ENCODE measurements at places on chromosomes 11 and 22. TPM values are rescaled to one million over a fixed set of nuclear protein-coding genes. Genes with fewer than 3 reads are reported as not detected.

DNA sequence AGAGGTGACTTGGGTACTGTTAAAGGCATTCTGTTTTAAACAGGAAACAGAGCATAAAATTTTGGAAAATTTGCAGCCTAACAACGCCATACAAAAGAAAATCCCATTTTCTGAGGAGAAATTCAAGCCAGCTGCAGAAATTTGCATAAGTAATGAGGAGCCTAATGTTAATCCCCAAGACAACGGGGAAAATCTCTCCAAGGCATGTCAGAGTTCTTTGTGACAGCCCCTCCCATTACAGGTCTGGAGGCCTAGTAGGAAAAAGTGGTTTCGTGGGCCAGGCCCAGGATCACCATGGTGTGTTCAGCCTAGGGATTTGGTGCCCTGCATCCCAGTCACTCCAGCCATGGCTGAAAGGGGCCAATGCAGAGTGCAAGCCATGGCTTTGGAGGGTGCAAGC, 1333.1 kb upstream of the TENM4 start:
- H3K36me3 ChIP-seq = no peaks in the 10 kb centered on the region
- no peaks in the 10 kb centered on the region for H3K27me3 ChIP-seq
- no peak overlapping the region for H3K4me3 ChIP-seq
- H3K4me1 ChIP-seq = no peaks in the 10 kb centered on the region

GRCh38 chr11:76902121-76903014, 41.6 kb downstream of the ACER3 start:
- H3K4me3 ChIP-seq = no peak overlapping the region
- H3K4me1 ChIP-seq = no peaks in the 10 kb centered on the region
- H3K27me3 ChIP-seq = no peaks in the 10 kb centered on the region
- H3K36me3 ChIP-seq = no peaks in the 10 kb centered on the region
- H3K27ac ChIP-seq = no peak overlapping the region
- no peak for DNase-seq

DNA sequence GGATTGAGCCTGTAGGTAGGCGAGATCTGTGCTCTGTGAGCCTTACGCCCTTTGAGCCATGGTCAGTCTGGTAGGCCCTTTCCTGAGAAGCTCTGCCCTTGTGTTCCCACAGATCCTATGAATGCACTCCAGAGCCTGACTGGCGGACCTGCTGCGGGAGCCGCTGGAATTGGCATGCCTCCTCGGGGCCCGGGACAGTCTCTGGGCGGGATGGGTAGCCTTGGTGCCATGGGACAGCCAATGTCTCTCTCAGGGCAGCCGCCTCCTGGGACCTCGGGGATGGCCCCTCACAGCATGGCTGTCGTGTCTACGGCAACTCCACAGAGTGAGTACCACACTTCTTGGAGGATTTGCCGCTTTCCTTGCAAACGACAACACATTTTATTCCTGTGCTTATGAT, 47.4 kb downstream of the MED15 start:
- no peaks in the 10 kb centered on the region for H3K27me3 ChIP-seq
- peak; percentile 57 for DNase-seq
- H3K4me3 ChIP-seq = no peak overlapping the region
- no peaks in the 10 kb centered on the region for H3K4me1 ChIP-seq
- peaks cover 39% of the 10 kb centered on the region for H3K36me3 ChIP-seq

DNA sequence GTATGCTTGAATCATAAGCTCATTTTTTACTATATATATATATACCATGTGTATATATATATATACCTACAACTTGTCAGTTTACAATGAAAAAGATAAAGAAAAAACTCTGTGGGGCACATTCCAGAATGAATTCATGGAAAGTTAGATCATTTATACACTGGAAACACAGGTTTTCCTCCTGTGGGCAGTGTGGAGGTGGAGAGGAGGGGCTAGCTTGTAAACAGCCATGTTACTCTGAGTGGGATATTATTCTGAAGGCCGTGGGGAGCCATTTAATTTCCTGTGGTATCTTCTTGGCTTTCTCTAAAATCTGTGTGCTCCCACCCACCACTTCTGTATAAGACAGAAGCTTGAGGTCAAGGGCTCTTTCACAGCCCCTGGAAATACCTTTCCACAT, 273.4 kb upstream of the MTNR1B start:
- H3K4me1 ChIP-seq = no peaks in the 10 kb centered on the region
- H3K27me3 ChIP-seq = no peaks in the 10 kb centered on the region
- H3K27ac ChIP-seq = no peak overlapping the region
- no peak for DNase-seq
- no peaks in the 10 kb centered on the region for H3K36me3 ChIP-seq
- H3K4me3 ChIP-seq = no peak overlapping the region

Gene RNF141
- 30.3 TPM for total RNA-seq

GRCh38 chr22:38313384-38313955, 3.8 kb downstream of the CSNK1E start:
- peak overlapping the region; percentile 96 for H3K4me3 ChIP-seq
- peaks cover under 1% of the 10 kb centered on the region for H3K36me3 ChIP-seq
- peak overlapping the region; percentile 98 for H3K27ac ChIP-seq
- H3K27me3 ChIP-seq = no peaks in the 10 kb centered on the region
- H3K4me1 ChIP-seq = peaks cover 84% of the 10 kb centered on the region
- DNase-seq = peak; percentile 95

DNA sequence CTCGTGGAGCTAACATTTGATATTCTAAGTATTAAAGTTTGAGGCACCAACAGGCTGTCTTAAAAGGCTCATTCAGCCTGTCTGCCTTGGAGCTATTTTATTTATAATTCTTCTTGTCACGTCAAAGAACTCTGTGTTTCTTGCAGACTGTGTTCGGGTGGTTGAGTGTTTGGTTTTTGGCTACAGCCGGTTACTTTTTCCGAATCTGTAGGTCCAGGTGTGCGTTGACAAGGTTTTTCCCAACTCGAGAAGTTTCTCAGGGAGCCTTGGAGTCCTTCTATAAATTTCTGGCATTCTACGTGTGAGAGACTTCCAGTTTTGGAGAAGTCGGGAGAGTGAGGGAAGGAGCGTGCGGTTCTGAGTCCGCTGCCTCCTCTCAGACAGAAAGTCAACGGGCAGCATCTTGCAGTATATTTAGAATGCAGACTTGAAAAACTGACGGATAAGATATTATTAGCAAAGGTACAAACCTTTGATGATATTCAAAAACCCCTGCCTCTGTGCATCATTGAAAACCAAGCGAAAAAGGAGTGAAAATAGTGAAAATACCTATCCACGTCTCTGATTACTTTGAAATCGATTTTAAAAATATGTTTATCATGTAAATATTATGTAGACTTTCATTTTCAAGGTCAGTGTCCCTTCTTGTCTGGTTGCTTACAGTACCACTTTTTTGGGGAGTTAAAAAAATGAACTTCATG, 85.2 kb upstream of the PPARA start:
- peak overlapping the region; percentile 99 for H3K27ac ChIP-seq
- DNase-seq = peak; percentile 69
- H3K4me1 ChIP-seq = no peaks in the 10 kb centered on the region

DNA sequence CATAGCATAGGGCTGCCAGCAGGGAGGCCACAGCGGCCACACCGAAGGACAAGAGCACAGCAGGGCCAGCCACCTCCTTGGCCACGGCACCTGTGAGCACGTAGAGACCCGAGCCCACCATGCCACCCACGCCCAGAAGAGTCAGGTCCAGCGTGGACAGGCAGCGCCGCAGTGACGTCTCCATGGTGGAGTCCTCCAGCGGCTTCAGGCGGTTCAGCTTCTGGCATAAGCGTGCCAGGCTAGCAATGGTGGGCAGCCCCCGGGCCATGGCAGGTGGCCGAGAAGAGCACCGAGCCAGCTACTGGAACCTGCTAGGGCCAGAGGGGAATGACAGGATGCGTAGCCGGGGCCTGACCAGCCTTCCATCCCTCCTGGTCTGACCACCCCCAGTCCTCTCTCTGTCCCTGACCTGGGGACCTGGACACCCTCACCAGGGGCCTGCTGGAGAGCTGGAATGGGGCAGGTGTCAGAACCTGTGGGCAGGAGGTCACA, 770 bp downstream of the SLC7A4 start:
- H3K27ac ChIP-seq = no peak overlapping the region
- no peak overlapping the region for H3K4me3 ChIP-seq
- H3K27me3 ChIP-seq = peaks cover 4% of the 10 kb centered on the region
- H3K36me3 ChIP-seq = no peaks in the 10 kb centered on the region

DNA sequence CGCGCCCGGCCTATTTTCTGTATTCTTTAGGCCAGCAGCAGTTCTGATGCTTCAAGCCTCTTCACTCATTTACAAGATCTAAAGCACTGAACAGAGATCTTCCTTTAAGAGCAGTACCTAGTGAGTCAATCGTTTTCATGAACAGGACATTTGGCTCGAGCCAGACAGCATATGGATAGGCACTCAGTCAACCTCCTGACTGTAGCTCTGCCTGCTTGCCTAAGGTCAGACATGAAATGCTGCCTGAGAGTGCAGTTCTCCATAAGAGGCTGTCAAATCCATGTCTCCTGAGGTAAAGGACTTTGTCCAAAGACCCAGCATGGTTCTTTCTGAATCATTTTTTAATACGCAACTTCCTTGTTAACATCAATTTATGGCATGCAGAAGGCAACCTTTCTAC, 941.2 kb downstream of the DLG2 start:
- H3K36me3 ChIP-seq = no peaks in the 10 kb centered on the region
- no peak for DNase-seq
- no peak overlapping the region for H3K4me3 ChIP-seq
- no peaks in the 10 kb centered on the region for H3K27me3 ChIP-seq
- H3K4me1 ChIP-seq = no peaks in the 10 kb centered on the region
- no peak overlapping the region for H3K27ac ChIP-seq

DNA sequence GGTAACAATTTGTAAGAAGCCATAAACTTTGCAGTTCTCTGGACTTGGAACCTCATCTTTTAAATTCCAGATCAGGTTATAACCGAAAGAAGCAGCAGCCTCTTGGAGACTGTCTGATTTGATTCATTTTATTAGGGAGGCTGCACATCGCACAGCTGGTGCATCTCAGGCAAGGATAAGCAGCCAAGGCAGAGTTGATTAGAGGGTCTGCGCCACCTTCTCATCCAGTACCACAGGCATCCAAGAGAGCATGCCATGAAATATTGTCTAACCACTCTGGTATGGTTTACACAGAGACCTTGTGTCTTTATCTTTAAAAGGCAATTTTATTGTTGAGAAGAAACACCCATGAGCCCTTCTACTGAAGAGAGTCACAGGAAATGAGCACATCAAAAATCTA, 16.2 kb upstream of the CWF19L2 start:
- H3K4me1 ChIP-seq = no peaks in the 10 kb centered on the region
- no peak for DNase-seq
- H3K27me3 ChIP-seq = no peaks in the 10 kb centered on the region
- no peak overlapping the region for H3K27ac ChIP-seq
- H3K4me3 ChIP-seq = no peak overlapping the region
- no peaks in the 10 kb centered on the region for H3K36me3 ChIP-seq

Gene GSTT2
- total RNA-seq = not detected

DNA sequence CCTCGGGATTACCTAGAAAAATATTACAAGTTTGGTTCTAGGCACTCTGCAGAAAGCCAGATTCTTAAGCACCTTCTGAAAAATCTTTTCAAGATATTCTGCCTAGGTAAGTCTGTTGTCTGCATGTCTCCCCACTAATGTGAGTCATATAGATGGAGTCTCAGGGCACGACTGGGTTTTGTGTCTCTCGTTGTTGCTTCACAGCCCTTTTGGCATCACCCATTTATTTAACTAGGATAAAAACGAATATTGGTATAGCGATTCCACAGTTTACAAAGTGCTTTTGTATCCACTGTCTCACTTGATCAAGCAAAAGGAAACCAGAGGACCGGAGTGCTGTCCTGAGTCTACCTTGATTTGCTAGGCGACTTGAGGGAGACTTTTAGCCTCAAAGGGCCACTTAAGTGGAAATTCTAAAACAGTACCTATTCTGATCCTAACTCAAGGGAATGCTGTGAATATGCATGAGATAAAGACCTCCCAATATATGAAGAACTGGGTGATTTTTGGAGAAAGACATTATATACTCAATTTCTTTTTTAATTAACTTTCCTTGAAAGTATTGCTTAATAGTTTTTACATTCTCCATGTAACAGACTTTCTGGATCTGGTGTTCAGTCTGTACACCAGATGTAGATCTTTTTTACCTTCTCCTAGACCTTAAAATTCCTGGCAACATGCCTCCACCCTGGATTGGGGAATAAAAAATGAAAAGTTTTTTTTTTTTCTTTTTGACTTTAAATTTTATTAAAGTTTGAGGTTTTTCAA, 590 bp downstream of the NNMT start:
- peak overlapping the region; percentile 96 for H3K27ac ChIP-seq
- H3K4me1 ChIP-seq = peaks cover 51% of the 10 kb centered on the region
- DNase-seq = no peak
- no peaks in the 10 kb centered on the region for H3K36me3 ChIP-seq

Gene MDK
- total RNA-seq = 49.9 TPM

Data from sigmoid colon (tissue), 7 donors.